ENCODE measurements at places on chromosomes 2 and 18.
A peak's percentile ranks its signal among the peaks of the same experiment; 100 is the strongest.

DNA sequence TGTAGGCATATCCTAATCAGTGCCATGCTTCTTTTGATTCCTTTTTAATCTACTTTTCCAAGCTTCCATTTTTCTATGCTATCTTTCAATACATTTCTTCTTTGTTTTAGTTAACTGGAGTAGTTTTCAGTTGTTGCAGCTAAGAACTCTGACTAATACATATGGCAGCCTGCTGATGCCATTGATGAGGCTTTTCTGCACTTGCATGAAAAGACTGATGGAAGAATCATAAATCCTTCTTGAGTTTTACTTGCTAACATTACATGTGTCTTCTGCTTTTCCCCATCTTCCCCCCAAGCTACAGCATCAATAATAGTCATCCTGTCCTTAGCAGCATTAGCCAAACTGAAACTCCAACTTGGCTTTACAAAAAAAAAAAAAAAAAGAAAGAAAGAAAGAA, 203.3 kb downstream of the LRP1B start:
- no peak for DNase-seq

GRCh38 chr18:76345901-76346300, 149.1 kb downstream of the ZNF516 start:
- DNase-seq, result no peak

- peak; percentile 2 for DNase-seq
Measured at GRCh38 chr2:48173141-48173540, 266.8 kb upstream of the FBXO11 start.

DNA sequence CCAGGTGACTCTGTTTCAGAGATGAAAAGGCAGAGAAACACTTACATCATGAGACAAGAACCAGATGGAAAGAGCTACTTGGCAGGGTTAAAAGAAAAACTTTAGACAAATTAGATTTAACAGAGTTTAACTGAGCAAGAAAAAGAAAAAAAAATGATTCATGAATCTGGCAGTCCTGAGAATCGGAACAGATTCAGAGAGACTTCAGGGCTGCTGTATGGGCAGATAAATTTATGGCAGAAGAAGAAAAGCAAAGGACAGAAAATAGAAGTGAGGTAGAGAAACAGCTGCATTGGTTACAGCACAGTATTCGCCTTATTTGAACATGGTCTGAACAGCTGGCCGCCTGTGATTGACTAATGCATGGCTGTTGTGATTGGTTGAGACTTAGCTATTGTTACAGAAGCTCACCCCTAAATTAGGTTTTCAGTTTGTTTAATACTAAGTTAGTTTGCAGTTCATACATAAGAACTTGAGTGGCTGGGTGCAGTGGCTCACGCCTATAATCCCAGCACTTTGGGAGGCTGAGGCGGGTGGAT, 43.0 kb upstream of the RHOB start:
- DNase-seq, result no peak

DNA sequence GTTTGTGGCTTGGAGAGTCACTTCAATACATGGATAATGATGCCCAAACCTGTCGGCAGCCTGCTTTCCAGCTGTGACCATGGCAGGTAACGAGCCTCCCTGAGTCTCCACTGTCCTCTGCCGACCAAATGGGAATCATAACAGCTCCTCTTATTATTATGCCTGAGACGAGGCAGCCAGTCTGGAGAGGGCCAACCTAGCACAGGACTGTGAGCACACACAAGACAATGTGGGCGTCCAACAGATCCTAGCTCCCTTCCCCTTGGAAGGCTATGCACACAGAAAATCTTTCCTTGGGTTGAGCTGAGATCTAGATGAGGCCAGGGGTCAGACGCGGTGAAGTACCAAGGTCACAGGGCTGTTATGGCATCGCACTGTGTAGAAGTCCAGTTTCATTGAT, 890 bp upstream of the SLC4A3 start:
- no peak for DNase-seq

- no peak for DNase-seq
Measured at GRCh38 chr2:223852281-223852795, 15.0 kb upstream of the AP1S3 start.

DNA sequence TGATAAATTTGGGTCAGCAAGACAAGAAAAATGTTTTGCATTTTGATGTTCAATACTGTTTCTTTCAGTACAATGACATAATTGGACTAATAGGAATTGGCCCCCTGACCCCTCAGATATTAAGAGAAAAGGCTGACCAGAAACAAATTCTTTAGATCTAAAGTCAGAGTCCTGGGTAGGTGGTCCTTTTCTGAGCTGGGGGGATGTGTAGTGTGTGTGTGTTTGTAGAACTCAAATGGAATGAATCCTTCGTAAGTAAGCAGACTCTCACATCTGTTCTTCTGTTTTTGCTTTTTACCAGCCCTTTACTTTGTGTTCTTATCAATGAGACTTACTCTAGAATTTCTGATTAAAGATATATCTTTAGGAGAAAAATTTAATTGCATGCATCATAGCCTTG, 327.7 kb downstream of the TGIF1 start:
- no peak for DNase-seq
